Osteoblast (primary cell): ENCODE measurements at places on chromosomes 1 and 21. TPM values are rescaled to one million over a fixed set of nuclear protein-coding genes. Genes with fewer than 3 reads are reported as not detected.

DNA sequence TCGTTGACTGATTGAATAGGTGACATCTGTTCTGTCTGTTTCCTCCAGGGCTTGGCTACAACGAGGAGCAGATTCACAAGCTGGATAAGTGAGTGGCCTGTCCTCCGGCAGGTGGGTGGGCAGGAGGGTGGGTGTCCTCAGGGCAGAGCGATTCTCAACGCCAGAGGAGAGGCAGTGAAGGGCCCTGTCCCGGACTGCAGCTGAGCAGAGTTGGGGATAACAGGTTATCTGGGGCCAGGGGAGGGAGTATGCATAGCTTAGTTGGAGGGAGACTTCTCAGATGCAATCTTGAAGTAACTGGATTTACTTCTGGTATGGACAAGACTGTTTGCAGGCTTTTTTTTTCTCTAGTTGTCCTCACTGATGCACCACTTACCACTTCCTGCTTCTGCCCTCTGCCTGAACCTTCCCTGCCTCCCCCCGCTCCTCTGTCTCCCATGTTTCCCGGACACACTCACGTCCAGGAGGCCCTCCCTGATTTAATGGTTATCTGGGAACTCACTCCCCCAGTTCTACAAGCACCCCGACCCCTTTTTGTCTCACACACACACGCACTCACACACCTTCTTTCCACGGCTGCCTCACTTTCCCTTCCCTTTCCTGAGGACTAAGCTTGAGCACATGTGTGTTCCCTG is 16.4 kb upstream of the RASSF5 start:
- peak; percentile 66 for DNase-seq

GRCh38 chr21:36717976-36718375 is 19.1 kb downstream of the SIM2 start:
- peak; percentile 72 for DNase-seq

DNA sequence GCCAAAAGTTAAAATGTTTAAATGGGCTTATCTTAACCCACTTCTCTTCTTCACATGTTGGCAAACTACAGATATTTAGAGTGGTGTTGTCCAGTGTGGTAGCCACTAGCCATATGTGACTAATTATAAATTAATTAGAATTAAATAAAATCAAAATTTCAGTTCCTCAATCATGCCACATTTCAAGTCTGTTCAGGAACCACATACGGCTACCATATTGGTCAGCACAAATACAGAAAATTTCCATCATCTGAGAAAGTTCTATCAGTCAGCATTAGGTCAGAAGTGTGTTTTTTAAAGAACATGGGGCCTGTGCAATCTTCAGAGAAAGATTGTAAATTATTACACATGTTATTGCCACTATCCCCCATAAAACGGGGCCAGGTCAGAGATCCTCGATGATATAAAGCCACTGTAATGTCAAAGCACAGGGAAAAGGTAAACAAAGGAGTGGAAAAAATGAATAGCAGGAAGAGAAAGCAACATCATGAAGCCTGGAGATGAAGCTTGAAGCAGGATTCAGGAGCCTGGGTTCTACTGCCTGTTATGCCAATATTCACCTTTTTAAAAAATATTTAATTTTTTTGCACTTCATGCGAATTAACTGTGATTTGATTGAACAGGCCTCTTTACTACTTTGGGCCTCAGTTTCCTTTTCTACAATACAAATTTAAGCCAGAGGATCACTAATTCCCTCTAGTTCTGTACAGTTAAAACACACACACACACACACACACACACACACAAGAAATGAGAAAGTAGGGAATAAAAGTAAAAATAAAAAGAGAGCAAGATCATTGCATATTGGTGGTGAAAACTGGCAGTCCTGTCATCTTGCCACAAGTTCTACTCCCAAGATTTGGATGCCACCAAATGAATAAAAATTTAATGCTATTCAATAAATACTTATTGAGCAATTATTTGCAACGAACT is 2.3 kb downstream of the RSBN1 start:
- DNase-seq, result peak; percentile 58

DNA sequence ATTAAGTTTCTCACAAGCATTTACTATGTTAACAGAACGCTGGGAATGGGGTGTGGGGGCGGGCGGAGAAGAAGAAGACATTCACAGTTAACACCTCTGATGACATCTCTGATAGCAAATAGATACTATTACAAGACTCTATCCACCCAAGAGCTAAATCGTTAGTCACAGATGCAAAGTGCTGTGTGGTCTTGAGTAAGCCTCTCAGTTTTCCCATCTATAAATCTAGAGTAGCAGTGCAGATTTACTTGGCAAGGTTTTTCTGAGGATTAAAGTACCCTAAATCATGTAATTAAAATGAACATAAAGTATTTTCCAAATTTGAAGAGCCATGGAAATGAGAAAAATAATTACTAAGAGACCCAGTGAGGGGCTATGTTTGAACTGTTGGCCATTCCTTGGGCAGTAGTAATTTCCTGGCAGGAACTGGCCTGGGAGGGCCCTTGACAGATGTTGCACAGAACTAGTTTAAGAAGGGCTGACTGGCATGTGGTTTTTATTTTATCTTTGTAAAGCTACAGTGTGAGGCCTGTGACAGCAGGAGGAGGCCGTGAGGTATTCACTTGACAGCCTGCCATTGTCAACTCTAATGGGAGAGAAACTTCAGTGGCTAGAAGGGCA is 58.7 kb upstream of the APOBEC4 start:
- DNase-seq, result peak; percentile 83

GRCh38 chr1:47407481-47407880 is 8.6 kb upstream of the FOXE3 start:
- DNase-seq, result no peak

The UBL4B gene
- total RNA-seq, result 1.1 and 1.8 TPM in 2 replicates

DNA sequence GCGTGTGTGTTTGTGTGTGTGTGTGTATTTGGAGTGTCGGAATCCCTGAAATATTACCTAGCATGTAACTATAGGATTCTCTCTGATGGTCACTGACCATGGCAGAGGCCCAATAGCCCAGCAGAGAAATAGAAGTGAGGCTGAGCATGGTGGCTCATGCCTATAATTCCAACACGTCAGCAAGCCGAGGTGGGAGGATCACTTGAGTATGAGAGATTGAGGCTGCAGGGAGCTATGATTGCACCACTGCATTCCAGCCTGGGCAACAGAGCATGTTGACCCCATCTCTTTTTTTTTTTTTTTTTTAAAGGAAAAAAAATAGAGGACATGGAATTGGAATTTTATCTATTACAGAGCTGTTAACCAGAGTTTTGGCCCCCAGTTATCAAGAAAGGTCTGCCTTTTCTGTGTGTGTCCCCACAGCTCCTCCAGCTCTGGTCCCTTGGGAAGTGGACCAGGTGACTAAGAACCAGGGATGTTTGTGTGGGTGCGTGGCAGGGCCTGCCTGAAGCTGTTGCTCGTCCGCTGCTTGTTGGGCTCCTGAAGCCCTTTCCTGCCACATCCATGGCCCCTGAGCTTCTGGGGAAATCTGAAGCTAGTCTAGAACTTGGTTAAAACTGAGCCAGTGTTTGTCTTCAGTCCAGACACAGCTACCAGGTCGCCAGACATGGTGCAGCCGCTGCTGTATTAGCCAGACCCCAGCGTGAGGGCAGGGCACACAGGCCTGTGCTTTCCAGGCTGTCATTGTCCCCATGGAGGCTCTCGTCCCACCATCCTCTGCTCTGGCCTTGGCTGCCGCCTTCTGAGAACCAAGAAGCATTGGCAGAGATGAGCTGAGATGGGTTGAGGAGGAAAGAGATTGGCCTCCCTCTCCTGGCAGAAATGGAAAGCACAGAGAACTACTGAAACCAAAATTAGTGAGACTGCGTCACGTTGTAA is 25.5 kb downstream of the CAPN9 start:
- DNase-seq, result peak; percentile 94
